HEK293T (cell line): ENCODE measurements at places on chromosomes 4 and X.

GRCh38 chrX:13250826-13251580 is 68.8 kb downstream of the ATXN3L start:
- no peak for DNase-seq

- DNase-seq: no peak
Measured at GRCh38 chr4:33176566-33176965, 2456.4 kb downstream of the PCDH7 start.

GRCh38 chr4:173415092-173415491 is 16.2 kb upstream of the SCRG1 start:
- no peak for DNase-seq

DNA sequence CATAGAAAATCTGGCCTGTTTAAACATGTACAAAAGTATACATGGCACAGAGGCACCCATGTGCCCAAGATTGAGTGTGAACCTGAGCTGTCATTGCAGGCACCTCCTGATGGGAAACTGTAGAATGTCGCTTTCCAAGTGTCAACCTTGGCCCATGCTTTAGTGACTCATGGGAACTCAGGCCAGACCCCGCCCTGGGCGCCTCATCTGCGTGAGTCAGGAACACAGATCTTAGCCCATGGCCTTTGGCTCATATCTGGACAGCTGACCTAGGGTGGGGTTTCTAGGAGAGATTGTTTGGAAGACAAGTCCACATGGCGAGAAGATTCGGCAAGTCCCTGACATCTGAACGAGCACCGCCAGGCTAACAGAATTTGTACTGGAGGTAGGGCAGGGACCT is 50.0 kb downstream of the CYTL1 start:
- no peak for DNase-seq

DNA sequence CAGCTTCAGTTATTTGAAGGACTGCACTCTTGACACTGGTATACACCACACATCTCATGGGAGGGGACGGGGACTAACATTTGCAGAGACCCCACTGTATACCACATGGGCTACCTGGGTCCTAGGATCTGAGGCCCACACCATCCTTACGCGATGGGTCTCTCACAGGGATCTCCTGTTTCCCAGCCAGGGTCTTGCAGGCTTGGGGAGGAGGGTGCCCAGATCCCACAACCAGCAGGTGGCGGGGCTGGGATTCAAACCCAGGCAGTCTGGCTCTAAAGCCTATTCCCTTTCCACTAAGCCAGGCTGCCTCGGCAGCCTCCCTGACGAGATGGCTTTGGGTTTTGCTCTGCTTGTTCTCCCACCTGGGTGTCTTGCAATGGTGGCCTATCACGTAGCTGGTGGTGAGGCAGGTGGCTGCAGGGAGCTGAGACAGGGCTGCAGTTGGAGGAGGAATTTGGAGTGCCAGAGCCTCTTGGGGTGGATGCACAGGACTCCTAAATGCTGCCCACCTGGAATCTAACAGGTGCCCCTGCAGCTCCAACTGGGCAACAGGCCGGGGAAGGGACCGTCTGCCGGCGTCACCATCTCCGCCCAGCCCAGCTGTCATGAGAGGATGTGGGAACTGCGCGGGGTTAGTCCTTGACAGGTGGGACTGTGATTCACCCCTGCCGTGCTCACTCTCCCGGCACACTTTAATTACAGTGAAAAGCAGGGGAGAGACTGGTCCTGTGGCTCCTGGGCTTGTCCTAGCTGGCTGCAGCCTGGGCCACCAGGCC is 110.7 kb downstream of the PSAPL1 start:
- peak; percentile 30 for DNase-seq

DNA sequence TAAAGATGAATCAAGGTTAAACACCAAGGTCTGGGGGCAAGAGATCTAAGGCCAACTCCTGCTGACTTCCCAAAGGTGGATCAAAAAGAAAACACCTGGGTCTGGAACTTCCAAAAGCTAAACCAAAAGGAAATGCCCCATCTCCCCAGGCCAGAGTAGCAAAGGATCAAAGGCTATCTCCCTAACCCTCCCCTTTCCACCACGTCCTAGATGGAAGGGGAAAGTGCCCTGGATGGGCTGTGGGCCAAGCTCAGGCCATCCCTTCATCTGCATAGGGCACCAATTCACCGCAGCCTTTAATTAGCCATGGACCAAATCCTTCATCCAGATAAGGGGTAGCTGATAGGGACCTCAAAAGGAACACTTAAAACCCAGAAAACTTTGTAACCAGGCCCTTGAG is 100.2 kb downstream of the WDFY3 start:
- DNase-seq: no peak

DNA sequence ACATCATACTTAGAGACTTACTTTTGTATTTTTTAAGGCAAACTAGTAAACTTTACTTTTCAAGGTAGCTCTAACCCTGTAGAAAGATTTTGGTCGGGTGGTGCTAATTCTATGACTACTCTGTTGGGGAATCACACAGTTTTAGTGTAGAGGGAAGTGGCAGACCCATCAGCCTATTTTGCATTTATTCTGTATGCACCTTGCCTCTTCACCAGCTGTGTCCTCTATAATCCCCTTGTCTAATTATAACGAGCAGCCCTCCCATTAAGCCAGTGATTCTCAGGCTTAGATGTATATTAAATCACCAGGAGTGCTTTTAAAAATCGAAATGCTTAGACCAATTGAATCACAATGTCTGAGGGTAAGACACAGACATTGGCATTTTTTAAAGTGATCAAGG is 78.1 kb downstream of the GALNT7 start:
- DNase-seq: no peak

- DNase-seq: no peak
Measured at GRCh38 chr4:156946516-156947424, 24.8 kb downstream of the PDGFC start.

DNA sequence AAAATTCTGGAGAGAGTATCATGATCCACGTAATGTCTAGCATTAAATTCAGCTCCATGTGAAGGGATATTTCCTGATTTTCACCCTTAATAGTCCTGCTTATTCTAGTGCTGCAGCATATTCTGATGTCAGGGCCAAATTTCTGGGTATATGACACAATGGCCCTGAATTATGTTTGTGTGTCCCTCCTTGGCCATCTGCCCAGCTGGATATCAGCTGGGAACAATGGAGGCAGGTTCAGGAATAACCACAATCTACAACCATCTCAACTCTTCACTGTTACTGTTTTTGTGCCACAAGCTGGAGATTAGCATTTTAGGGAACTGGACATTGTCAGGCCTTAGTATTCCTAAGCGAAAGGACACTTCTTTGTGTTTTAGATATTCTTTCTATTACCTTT is 3.5 kb downstream of the GLRB start:
- DNase-seq: no peak

- DNase-seq: no peak
Measured at GRCh38 chr4:81606801-81607501, 135.2 kb upstream of the RASGEF1B start.

- DNase-seq: peak; percentile 50
Measured at GRCh38 chr4:24980064-24980690, 50.6 kb downstream of the LGI2 start.

- DNase-seq: no peak
Measured at GRCh38 chr4:95998311-95998710, 158.4 kb downstream of the PDHA2 start.

DNA sequence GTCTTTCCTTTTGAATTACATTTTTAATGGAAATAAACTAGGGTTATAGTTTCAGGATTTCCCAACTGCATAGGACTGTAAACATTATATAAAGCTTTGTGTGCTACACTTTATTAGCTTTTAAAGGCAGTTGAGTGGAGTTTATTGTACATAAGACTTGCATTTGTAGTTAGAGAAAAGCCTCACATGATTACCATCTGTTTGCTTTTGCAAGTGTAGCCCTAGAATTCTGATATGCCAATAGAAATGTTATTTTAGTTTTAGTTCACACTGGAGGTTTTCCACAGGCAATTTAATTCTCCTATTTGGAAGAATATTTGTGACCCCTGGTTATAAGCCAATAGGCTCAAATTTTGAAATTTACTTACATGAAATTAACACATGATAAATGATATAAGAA is 41.3 kb upstream of the ANK2 start:
- DNase-seq: no peak

- no peak for DNase-seq
Measured at GRCh38 chr4:38855466-38855865, 1.2 kb downstream of the TLR6 start.

- no peak for DNase-seq
Measured at GRCh38 chrX:110219920-110220319, 98.0 kb downstream of the AMMECR1 start.

DNA sequence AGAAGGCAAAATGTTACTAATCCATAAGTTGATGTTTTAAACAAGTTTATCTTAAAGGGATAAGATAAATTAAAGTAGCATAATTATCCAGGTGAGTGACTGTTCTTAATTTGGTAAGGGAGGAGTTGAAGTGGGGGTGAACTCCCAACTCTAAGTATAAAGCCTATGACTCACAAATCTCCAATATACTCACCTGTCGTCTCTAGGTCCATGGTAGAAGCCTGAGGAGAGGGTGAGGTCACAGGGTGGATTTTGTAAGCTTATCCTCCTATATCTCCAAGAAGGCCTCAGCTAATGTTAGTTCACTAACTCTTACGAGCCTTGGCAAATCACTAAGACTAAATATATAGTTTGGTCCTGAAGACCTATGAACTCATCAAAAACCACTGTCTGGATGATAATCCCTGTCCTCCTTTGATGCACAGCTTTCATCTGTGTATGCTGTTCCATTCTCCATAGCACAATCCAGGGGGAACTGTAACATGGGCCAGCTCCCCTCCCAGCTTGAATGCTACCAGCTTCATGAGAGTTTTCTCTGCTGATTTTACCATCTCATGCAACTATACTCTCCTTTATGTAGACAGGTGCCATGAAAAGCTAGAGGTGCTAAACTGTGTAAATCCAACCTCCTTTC is 158.7 kb downstream of the BTC start:
- no peak for DNase-seq

- no peak for DNase-seq
Measured at GRCh38 chr4:164177153-164177552, 576.8 kb upstream of the SMIM31 start.

DNA sequence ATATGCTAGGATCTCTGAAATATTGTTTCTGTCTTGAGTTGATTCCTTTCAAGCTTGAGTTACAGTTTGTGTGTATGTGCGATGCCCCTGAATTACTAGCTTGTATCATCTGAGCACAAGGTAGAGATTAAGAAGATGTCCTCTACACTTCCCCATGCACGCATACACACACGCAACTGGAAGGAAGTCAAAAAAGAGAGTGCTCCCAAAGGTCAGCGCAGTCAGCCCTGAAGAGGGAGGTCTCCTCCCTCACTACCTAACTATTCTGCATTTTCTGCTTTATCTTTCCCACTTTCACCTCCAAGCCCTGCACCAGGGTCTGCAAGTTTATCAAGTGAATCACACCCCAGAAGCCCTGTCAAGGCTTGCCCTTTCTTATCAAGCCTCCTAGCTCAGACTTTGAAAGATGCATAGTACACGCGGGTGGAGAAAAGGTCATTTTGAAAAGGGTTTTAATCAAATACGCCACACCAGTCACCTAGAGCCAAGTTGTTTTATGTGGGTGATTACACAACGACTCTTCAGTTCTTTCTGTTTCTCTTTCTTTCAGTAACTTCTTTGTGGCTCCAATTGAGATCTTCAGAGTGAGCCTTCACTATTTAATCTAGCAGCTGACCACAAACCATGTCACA is 127.7 kb downstream of the ASB9 start:
- no peak for DNase-seq

DNA sequence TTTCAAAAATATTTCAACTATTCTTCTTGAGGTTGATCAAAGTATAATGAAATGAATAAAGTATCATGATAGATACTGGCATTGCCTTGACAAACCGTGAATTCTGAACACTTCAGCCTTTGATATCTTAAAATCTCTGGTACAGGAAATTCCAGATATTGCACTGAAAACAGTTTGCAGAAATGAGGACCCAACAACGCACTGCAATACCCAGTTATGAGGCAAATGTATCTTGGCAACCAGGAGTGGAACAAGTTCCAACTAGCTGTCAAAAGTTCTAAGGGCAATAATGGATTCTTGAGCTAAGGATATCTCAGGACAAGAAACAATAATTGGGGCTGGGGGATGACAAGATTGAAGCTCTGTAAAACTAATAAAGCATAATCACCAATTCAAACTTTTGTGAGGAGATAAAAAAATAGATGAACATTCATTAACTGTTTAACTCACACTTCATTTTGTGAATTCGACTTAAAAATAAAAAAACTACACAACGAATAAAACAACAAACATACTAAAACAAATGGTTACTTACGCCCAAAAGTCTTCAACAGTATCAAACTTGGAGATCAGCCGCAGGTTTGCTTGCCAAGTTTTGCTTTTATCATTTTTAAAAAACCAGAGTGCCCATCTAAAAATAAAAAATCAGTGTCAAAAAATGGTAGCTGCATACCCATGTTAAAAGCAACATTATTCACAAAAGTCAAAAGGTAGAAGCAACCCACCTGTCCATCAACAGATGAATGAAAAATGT is 38.1 kb downstream of the EIF4E start:
- DNase-seq: no peak

GRCh38 chr4:51923343-51923742 is 80.4 kb downstream of the DCUN1D4 start:
- DNase-seq: no peak

GRCh38 chr4:42954963-42955669 is 62.6 kb downstream of the GRXCR1 start:
- DNase-seq: no peak

DNA sequence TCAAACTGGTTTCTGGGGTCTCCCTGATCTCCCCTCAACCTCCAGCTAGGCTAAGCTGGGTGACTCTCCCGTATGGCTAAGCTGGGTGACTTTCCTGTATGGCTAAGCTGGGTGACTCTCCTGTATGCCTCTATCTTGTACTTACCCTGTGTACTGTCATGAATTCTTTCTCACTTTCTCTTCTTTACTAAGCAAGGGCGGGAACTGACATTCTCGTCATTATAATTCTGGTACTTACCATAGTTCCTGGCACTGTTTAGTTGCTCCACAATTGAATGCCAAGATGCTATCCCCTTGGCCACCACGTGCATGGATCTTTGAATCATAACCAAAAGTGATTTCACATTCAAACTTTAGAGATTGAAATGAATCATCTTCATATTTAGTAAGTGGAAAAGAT is 8.8 kb downstream of the INTU start:
- DNase-seq: no peak

DNA sequence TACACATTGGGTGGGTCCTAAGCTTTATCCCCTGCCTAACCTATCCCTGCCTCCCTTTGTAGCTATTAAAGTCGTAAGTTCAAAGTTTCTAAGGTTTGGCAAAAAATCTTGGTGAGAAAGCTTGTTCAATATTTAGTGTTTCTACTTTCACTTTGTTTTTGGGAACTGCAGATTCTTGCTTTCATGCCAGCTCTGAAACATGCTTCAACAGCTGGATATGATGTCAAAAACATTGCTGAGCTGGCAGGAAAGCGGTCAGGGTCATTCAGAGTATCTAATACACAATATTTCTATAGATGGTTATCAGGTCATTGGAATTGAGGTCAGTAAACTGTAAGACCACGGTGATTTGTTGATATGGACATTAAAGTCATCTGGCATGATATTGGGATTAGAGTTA is 19.7 kb downstream of the CENPI start:
- no peak for DNase-seq

- no peak for DNase-seq
Measured at GRCh38 chrX:147485207-147485606, 426.5 kb upstream of the FMR1 start.

- no peak for DNase-seq
Measured at GRCh38 chr4:185589067-185589836, 53.9 kb upstream of the PDLIM3 start.
